ENCODE measurements at places on chromosomes 16 and 17.

GRCh38 chr17:77499699-77500435 lies 359.1 kb downstream of the SEC14L1 start:
- peak; percentile 19 for DNase-seq

GRCh38 chr17:46163316-46163715 lies 29.9 kb downstream of the KANSL1 start:
- DNase-seq = no peak

DNA sequence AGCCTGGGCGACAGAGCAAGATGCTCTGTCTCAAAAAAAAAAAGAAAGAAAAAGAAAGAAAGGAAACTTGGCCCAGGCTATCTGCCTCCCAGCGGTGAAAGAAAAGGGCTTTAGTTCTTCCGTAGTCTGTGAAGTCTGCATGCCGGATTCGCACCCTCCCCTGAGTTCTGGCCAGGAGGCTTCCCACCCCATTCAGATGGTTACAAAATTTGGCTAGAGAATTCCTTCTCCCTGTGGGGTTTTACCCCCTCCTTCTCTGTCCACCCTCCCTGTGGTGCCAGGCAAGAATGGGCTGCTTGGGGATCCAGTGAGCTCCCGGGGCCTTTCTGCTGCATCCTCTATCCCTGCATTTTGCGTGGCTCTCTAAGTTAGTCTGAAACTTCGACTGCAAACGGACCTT lies 37.8 kb downstream of the PAFAH1B1 start:
- DNase-seq = no peak

- DNase-seq = peak; percentile 47
Observed at GRCh38 chr16:74999219-74999608, 390 bp downstream of the ZNRF1 start.

GRCh38 chr17:10474536-10474935 lies 5.2 kb upstream of the MYH4 start:
- DNase-seq = no peak

- peak; percentile 72 for DNase-seq
Observed at GRCh38 chr16:88681084-88681680, 5.1 kb downstream of the SNAI3 start.

DNA sequence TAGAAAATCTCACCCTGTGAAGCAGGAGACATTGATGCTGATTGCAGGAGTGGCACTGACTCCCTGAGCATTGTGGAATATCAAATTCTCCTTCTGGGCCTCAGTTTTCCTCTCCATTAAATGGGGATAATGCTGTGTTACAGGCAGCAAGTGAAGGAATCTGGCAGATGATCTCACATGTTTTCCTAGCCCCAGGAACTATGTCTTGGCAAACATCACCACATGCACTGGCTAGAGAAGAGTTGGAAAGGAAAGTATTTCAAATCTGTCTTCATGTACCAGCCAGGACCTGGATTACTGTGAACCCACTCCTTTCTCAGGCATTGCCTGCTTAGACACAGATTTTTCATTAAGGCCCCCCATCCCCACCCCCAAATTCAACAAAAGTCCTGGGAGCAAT lies 13.6 kb upstream of the CCL8 start:
- DNase-seq = no peak

GRCh38 chr16:56946767-56947603 lies 14.8 kb upstream of the CETP start:
- no peak for DNase-seq

GRCh38 chr16:56093055-56093454 lies 98.2 kb upstream of the GNAO1 start:
- DNase-seq = no peak

- no peak for DNase-seq
Observed at GRCh38 chr16:2086106-2086742, 38.4 kb downstream of the TSC2 start.

GRCh38 chr16:12002447-12003006 lies 26.0 kb downstream of the SNX29 start:
- no peak for DNase-seq

GRCh38 chr16:31344712-31345111 lies 10.3 kb upstream of the ITGAX start:
- no peak for DNase-seq

GRCh38 chr16:70589998-70590471 lies 56.3 kb upstream of the IL34 start:
- no peak for DNase-seq

DNA sequence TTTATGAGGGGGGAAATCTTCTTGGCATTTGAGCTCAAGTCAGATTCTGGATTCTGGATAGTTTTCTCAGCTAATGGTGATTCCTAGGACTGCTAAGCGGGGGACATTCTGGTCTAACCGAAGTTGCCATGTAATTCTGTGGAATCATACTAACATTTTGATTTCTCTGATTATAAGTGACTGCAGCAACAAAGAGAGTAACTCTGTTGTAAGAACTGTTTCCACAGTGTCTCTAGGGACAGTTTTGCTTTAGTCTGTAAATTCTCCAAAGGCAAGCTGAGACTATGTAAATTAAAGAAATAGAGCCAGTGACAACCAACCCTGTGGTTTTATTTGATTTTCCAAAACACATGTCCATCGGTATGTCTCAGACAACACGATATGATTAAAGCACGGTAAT lies 286.2 kb downstream of the IRX3 start:
- DNase-seq = no peak

DNA sequence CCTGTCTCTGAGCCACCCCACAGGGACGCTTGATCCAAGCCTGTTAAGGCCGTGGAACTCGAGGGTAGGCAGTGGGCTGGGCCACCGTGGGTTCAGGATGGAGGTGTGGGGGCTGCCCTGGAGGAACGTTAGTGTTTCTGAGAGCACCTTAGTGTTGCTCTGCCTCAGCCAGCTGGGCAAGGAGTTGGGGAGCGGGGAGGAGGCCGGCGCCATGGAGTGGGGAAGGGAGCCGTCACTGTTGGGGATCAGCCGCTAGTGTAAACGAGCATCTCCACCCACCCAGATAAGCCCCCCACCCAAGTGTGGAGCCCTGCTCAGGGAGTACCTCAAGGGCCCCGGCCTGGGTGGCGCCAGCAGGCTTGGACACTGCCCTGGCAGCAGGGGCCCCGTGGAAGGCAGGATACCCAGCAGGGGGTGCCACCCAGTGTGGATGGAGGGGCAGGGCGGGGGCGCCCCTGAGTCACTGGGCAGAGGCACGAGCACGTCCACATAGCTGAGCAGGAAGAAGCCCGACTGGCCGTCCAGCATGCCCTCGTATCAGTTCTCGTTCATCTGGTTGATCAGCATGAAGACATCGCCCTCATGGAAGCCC lies 98.6 kb downstream of the KPNA2 start:
- DNase-seq = no peak

DNA sequence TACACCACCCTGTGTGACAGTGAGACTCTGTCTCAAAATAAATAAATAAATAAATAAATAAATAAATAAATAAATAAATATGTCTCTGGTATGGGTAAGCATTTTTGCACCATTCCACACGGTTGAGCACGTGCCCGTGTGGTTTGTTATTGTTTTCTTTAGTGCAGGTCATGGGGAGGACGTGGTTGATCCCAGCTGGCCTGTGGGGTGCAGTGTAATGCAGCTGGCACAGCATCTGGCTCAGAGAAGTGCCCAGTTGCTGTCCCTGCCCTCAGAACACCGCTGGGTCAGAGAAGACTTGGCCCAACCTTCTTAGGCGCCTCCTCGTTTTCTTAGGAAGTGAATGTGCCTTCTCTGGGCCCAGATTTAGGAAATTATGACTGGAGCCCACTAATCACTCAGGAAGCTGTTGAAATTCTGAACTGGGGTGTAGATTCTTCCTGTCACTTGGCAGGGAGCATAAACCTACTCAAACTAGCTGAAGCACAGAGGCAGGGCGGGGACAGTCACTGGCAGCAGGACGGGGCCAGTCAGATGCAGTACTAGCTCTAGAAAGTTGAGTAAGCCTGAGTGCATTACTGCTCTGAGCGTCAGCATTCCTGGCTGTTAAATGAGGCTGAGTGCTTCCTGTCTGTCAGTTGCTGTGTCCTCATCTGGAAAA lies 85.9 kb downstream of the SNX29 start:
- no peak for DNase-seq

DNA sequence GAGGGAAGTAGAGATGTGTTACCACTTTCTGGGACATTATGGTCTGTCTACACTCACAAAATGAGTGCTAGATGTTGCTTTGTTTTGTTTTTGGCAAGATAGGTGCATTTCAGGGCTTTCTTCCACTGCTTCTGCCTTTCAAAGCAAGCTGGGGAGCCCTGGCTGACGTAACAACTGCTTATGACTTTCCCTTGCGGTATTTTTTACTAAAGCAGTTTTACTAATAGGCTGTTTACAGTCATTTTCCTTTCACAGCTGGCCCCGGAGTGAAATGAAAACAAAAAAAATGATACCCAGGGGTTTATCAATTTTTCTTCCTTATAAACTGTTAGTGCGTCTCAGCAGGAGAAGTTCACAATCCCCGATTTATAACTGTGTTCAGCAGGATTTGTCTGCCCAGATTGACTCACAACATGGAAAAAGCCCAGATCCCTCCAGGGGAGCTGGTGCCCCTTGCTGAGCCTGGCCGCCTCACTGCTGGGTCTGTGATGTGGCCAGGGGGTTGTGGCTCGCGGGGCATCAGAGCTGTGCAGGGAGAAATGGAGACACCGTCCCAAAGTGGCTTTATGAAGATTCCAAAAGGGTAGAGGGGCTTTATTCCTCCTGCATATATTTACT lies 184.4 kb upstream of the HS3ST3A1 start:
- no peak for DNase-seq

GRCh38 chr17:14007951-14008350 lies 61.4 kb upstream of the COX10 start:
- DNase-seq = no peak

DNA sequence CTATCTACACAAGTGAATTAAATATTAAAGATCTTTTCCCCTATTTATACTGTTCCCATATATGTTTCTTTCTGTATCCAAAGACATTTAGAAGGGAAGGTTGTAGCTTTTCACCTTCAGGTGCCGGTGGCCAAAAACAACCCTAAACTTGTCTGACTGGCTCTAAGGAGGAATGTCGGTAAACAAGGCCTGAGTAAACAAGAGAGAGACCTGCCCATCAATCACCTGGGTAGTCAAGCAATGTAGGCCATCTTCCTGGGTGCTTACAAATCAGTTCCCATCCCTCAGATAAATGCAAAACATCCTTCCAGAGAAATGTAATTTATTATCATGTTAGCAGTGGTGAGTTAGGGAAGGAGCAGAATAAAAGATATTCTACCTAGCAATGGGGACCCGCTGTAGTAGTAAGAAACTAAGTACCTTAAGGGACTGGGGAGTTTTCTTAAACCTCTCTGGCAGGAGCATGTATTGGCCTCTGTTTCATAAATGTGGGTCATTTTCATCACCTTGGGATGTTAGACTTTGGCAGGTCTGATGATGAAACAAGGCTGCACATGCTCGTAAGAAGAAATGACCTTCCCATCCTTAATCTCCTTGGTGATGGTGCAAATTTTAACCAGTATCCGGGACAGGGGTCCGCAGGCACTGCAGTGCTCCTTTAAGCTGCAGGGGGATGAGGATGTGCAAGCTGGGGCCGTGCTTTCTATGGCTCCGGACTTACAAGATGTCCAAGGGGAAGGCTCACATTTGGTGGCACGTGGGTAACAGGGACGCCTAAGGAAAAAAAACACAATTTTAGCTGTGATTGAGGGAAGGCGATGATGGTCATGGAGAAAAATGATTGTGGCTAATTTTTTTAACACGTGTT lies 8.4 kb downstream of the KRT39 start:
- DNase-seq = no peak

DNA sequence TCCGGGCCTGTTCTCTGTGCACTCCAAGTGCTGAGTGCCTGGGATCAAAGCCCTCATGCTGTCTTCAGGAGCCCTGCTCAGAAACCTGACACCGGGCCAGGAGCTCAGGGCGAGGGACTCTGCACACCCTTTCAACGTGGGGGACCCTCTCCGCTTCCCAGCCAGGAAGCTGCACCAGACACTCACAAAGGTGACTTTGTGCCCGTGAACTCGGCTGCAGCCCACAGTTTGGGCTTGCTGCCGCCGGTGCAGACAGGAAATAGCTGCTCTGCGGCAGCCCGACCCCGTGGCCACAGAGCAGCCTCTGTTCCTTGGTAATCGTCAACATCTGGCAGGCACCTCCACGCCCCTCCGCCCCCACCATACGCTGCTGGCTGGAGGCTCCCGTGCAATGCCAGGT lies 93.4 kb upstream of the METRNL start:
- peak; percentile 83 for DNase-seq

GRCh38 chr16:1159973-1160772 lies 7.3 kb downstream of the CACNA1H start:
- no peak for DNase-seq

- no peak for DNase-seq
Observed at GRCh38 chr16:88821168-88821850, 9.6 kb upstream of the APRT start.

DNA sequence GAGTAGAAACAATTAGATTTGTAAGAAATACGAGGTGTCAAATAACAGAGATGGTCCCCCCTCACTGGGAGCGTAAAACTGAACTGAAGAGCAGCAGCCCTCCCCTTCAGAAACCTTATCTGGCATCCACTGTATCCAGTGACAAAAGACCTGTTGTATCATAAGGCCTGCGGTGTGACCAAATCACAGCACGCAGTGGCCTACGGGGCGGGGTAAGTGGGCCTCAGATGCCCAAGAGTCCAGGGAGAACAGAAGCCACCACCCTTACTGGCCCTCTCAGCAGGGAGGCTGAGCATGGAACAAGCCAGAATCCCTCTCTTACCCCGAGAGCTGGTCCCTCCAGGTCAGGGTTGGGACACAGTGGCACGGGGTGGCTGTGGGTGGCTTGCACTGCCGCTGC lies 5.5 kb downstream of the JMJD6 start:
- no peak for DNase-seq

- DNase-seq = no peak
Observed at GRCh38 chr17:1010586-1010985, 13.7 kb downstream of the TIMM22 start.

DNA sequence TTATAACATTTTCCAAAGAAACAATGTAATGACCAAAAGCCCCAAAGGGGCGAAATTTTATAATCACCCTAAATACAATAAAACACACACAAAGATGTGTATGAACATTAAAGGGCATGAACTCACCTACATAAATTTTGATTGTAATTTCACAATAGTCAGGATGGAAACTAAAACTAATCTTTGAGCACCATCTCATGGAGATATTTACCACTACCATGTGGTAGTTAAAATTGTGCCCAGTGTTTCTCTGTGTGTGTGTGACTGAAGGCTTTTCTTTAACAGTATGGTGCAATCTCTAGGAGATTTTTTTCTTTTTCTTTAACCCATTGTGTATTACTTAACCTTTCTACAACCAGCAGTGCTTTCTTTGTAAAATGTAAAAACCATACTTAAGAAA lies 19.7 kb upstream of the MEIOC start:
- no peak for DNase-seq

- DNase-seq = no peak
Observed at GRCh38 chr16:86755571-86756006, 177.2 kb downstream of the FOXL1 start.

GRCh38 chr16:81514041-81514559 lies 69.5 kb downstream of the CMIP start:
- no peak for DNase-seq

Measured in activated naive CD4-positive, alpha-beta T cell treated with anti-CD3 and anti-CD28 coated beads, Interleukin-2, amount 10 ng/mL, durations not matched to agents 7 days and 5 days (primary cell).